Hippocampal formation (tissue), 2 donors: ENCODE measurements at places on chromosomes 1 and 21.

DNA sequence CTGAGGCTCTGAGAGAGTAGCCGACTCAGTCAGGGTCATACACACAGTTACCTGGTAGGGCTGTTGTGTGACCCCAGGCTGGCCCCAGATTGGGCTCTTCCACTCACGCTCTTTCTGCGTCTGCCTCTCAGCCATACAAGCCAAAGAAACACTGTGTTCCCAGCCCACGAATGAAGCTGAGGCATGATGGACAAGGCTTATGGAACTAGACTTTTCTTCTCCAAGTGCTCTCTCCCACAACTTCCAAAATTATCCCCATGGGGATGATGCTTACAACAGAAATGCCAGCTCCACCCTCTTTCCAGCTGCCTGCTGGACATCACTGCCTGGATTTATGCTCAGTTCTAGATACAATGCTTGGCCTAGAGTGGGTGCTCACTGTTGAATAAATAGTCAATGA is 102.8 kb upstream of the JUN start:
- DNase-seq: no peak

GRCh38 chr1:53930932-53931331 is 14.6 kb downstream of the IFT25 start:
- no peak for DNase-seq

- no peak for DNase-seq
Measured at GRCh38 chr1:21337010-21337437, 46.8 kb upstream of the ECE1 start.

- no peak for DNase-seq
Measured at GRCh38 chr1:241413386-241413785, 56.4 kb upstream of the RGS7 start.

DNA sequence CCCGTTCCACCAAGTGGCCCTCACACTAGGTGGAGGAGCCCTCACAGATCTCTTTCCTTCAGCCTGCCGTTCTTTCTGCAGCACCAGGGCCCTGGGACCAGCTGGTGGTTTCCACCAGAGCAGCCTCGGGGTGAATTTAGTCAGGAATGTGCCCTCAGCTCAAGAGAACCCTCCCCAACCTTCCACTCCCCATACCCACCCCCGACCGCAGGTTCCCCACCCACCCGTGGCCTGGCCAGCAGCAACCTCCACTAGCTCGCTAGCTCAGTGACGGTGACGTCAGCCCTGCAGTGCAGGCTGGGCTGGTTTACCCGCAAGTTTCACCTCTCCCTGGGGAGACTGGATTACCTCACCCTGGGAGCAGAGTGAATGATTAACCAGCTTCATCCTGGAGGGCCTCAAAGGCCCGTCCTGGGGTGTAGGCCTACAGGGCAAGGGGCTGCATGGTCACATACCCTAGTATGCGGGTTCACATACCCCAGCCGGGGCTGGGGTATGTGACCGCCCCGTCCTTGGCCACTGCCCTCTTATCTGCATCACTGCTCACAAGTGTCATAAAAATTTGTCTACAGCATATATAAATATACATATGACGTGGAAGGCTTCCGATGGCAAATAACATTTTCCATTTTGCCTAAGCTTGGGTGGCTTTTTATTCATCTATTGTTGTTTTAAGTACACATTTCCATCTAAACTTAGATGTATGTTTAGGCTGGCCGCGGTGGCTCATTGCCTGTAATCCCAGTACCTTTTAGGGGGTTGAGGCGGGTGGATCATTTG is 24.5 kb downstream of the ELF3 start:
- no peak for DNase-seq

DNA sequence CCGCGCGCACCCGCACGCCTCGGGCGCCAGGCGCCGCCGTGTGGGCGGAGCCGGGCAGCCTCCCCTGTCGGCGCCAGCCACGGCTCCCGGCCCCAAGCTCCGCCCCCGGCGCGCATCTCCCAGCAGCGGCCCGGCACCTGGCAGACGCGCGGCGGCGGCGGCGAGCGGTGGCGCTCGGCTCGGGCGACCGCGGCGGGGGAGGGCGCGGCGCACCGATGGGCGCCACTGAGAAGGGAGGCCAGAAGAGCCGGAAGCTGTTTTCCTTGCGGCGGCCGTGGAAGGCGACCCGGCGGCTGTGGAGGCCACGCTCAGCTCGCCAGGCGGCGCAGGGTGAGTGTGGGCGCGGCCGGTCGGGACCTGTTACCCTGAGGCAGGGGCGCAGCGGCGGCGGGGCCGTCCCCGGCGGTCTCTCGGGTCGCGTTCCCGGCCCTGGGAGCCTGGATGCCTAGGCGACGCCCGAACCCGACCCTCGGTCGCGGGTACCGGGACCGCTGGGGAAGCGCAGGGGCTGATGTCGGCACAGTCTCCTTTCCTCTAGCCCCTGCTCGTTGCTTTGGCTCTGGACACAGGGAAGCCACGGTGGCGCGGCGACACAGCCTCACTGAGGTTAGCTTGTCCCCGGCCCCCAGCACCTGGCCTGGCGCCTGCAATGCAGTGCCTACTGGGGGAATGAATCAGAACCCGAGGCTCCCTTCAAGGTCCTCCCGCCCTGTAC is 54.9 kb upstream of the DNAJC6 start:
- DNase-seq: peak; percentile 78

GRCh38 chr21:39131791-39132190 is 51.5 kb downstream of the PSMG1 start:
- DNase-seq: no peak

DNA sequence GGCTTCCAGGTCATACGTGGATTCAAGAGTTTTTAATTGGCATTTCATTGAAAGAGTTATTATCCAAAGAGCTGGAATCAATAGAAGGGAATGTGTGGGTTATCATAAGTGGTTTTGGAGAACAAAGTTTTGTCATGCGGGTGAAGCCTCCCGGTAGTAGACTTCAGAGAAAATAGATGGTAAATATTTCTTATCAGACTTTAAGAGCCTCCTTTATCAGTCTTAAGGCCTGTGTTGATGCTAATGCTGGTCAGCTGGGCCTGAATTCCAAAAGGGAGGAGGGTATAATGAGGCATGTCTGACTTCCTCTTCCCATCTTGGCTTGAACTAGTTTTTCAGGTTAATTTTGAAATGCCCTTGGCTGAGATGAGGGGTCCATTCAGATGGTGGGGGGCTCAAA is 89.7 kb downstream of the ITSN1 start:
- DNase-seq: no peak

DNA sequence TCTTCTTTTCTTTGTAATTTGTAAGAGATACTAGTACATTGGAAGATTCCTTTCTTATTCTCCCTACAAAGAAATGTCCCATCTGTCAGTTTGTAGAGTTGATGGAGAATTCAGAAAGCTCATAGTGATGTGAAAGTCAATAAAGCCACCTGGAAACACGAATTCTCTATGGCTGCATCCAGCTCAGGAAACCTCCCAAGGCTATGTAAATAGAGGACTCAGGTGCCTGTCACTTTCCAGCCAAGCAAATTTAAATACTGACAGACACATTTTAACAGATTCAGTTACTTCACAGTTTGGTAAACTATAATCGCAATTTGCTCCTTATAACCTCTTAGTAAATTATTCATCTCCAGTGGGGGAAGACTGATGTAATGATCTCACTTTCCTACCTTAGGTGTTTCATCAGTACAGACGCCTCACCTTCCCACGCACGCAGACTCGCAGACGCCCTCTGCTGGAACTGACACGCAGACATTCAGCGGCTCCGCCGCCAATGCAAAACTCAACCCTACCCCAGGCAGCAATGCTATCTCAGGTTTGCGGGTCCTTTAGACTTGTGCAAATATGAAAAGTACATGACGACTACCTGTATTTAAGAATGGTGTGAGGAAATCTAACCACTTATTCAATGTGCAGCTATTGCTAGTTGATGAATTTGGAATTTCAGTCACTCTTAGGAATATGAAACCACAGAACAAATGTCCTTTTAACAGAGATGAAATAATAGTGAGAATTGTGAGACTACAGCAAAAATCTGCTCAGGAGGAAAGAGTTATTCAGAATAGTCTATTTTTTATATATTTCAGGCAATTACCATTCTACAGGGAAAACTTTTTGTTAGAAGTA is 60.6 kb downstream of the PTPRC start:
- no peak for DNase-seq
